Eye (tissue), 1 donor: ENCODE measurements at places on chromosomes 7 and 10.

DNA sequence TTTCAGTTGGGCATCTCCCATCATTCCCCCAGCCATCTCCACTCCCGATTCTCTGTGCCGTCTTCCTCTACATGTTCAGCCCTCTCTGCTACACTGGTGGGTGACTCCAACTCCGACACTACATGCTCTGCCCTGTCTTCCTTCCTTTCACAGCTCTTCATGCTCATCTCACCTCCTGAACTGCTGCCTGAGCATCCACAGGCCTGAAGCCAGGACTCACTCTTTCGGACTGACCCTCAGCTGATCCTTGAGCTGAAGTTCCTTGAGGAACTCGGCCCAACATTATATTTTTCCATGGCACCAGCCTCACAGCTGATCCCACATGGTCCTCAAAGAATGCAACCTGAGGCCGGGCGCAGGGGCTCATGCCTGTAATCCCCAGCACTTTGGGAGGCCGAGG, 538.4 kb downstream of the PTPRN2 start:
- DNase-seq, result no peak

DNA sequence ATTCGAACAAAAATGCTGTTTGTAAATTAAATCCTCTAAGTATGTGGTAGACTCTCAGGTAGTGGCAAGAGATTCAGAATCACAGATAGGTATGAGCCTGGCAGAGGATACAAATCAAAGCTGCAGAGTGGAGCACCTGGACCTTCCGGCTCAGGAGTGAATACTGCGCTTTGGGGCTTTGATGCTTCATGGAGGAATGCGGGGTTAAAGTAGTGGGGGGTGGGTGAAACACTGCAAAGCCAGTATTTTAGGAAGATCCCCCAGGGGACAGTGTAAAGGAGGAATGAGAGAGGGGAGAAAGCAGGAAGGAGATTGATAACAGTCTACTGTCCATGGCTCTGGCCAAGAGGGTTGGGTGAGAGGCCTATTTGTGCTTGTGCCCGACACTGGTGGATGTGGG, 43.2 kb downstream of the CREB5 start:
- no peak for DNase-seq

DNA sequence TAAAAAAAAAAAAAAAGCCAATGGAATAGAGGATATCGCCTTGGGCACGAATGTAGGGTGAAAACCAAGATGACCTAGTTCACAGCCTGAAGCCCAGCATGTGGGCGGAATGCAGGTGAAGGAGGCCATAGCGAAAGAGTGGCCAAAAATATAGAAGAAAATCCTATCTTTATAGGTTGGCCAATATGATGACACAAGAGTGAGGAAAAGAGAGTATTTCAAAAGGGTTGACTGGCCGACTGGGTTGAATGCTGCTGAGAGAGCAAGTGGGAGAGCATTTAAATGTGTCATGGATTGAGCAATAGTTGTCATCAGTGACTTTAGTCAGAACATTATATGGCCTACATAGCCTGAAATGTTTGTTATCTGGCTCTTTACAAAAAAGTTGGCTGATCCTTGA, 17.2 kb upstream of the GLI3 start:
- DNase-seq, result no peak

DNA sequence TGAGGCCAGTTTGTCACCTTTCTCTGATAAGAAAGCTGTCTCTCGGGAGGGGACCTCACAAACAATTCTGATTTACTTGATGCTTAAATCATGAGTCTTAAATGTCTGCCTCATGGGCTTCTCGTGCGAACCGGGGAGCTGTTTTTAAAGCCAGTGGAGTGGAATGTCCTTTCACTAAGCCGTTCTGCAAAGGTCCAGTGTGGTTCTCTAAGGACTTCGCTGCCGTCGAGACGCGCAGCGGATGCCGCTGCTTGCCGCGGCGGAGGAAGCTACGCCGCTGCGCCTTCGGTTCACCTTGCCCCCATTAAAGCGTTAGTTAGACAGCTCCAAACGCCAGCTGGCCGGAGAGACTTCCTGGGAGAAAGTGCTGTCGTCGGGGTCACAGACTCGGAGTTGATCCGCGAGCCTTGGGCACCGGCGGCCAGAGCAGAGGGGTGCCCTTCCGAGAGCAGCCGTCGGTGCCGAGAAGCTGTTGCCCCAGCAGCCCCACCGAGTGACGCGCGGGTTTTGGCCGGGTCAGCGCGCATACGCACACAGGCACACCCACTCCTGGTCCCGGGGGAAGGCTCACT, 1.3 kb upstream of the HMX3 start:
- peak; percentile 64 for DNase-seq

- DNase-seq, result no peak
These were observed 15.1 kb downstream of the UPF2 start for GRCh38 chr10:12027539-12027938.

DNA sequence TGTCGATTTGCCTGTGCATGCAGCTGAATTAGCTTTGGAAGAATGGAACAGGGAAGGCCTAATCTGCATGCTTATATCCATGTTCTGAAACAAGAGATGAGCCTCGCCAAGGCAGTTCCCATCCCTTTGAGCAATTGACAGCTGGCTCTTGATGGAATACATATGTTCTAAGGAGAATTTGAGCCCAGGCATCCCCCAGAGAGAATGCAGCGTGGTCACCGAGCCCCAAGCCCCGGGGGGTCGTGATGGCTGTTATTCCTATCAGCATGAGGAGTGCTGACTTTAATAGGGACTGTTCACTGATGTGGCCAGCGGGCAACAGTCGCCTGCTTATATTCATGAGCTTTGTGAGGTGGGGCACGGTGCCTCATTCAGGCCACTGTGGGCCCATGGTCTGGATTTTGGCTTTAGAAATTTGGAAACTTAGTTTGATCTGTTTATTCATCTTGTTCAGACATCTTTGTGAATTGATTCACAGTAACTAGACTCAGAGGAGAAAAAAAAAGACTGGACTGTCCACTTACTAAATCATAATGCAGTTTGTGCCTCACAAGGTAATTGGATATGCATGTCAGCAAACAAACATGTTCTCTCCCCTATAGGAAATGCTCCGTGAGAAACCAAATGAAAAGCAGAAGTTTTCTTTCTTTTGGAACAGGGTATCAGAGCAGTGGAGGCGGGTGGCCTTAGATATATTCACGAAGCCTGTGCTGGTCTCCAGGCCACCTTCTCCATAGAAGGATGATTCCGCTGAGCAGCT, 204.9 kb downstream of the CCDC3 start:
- DNase-seq, result peak; percentile 55

DNA sequence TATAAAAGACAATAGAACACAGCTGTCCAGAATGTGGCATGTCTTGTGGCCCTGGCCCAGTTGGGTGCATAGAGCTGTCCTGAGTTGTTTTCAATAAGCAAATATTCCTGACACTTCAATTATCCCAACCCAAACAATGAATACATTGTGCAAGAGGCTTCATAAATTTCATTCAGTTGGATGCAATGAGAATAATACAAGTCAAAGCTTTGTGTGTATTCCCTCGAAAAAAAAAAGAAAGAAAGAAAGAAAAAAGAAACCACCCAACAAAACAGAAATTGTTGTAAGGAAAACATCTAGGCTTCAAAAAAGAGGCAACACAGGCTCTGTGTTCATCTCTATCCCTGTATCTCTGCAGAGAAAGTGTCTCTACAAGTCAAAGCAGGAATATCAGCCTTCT, 138.7 kb upstream of the ADO start:
- DNase-seq, result no peak

- DNase-seq, result no peak
These were observed 69.6 kb upstream of the LEP start for GRCh38 chr7:128171342-128171918.

DNA sequence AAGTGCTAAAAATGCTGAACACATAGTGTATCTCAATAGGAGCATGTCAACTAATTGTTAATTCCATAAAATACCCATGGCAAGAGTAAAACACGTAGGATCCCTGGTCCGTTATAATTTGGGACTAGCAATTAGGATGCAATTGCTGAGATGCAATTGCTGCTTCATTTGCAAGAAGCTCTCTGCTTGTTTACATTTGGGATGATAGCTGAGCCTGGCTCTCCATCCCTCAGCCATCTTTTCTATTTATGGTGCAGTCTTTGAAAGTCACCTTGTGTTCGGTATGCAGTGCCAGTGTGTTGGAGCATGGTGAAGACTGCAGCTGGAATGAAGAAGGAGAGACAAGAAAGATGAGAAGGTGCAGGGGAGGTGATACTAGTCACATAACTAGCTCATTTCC, 191.3 kb downstream of the SNX10 start:
- DNase-seq, result no peak

DNA sequence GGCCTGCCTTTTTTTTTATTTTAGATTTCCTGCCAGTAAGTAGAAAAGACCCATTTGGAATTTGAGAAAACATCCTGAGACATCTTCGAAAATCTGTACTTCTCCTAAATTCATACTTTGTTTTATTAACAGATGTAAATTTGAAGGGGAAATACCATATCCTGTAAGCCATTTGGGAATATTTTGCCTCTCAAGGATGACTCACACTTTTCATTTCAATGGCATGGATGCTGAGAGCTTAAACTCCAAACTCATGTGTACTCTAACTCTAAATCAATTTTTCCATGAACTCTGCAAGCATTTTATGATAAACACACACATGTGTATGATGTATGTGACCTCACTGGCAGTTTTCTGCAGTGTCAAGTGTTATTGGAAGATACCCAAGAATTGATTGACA, 89.0 kb downstream of the SEMA3A start:
- DNase-seq, result peak; percentile 33

- DNase-seq, result peak; percentile 61
These were observed 10.6 kb downstream of the GLI3 start for GRCh38 chr7:42226354-42226941.

GRCh38 chr7:27202018-27202861, 2.3 kb upstream of the HOXA13 start:
- peak; percentile 67 for DNase-seq

DNA sequence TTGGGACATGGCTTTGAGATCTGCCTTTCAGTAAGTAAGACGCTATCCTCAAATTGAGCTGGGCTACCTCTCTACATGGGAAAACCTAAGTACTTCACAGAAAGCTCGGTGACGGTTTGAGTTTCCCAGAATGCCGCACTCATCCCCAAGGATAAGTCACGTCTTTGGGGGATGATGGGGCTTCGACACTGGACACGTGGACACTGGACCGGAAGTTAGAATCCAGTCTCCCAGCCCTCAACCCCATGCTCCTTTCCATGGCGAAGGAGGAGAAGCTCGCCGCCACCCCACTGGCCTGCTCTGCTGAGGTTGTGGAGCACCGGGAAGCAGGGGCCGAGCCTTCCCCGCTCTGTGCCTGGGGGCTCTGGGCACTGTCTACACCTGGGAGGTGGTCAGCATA, 27.5 kb downstream of the PTPRE start:
- no peak for DNase-seq

- peak; percentile 89 for DNase-seq
These were observed 163.1 kb downstream of the PRKCQ start for GRCh38 chr10:6416892-6417512.

DNA sequence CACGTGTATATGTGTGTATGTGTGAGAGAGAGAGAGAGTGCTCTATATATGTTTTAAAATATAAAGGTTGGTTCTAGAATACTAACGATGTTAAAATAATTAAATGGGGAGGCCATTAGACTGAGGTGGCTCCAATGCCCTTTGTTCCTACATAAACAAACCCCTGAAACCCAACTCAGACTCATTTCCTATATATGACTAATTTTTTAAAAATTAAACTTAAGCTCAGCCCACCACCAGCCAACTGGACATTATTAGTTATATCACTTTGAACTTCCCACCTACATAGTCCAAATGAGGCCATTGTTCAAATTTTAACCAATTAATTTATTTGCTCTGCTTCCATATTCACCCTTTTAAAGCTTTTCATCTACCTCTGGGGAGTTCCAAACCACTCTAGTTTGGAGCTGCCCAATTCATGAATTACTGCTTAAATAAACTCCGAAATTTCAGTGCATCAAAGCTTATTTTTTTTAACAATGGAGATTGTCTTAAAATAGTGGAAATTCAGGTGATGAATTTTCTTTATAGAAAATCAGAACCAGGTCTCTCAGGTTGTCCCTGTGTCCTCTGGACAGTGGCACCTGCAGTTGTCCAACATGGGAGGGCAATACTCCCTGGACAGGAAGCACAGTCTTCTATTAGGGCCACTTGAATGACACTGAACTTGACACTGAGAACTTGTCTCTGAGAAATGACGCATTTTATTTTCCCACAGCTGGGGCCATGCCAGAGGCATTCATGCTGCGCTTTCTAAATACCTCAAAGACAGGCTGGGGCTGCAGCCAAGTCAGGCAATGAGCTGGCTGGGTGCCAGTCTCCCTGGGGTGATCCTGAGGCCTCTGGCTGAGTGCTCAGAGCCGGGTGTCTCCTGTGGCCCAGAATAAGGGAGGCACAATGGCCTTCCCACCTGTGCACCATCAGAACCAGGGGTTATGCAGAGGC, 109.5 kb upstream of the TMEM72 start:
- peak; percentile 61 for DNase-seq

DNA sequence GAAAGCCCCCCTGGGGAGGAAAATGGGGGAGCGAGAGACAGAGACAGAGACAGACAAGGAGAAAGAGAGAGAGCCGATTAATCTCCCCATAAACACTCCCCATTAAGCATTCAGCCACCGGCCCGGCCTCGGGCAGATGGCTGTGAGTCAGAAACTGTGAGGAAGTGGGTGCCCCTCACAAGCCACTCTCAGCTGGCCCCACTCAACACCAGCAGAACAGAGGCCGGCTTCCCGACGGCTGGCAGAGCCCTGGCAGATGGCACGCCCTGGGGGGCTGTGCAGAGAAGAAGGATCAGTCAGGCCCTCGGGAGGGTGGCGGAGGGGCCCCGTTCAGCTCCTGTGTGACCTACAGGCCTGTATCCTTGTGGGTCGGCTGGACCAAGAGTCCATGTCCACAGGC, 41.2 kb downstream of the CAMK2B start:
- DNase-seq, result no peak

DNA sequence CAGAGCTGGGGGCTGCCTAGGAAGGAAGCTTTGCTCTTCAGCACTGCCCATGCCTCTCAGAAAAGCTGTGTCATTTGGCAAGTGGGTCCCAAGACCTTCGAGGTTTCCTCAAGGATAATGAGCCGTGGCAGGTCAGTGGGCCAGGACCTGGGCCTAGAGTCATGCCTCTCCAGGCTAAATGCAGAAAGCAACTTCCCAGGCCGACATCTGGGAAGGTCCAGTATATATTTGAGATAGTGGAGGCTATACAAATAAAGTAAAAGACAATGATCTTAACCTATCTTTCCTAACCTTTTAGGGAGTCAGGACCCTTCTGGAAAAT, 2.4 kb upstream of the HOXA10 start:
- DNase-seq, result no peak

DNA sequence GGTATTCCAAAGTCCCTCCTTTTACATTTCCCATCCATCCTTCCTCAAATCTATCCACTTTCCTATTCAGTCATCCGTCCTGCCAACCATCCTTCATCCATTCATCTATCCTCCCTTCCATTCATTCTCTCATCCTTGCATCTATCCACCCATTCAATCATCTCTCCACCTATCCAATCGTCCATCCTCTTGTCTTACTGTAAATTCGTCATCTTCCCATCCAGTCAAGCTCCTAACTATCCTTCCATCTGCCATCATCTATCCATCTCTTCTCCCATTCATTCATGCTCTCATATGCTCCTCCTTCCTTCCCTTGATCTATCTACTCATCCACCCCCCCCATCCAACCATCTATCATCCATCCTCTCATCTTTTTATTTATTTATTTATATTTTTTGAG, 5.0 kb downstream of the CALHM3 start:
- no peak for DNase-seq
